ENCODE measurements at places on chromosomes 3 and 15.

DNA sequence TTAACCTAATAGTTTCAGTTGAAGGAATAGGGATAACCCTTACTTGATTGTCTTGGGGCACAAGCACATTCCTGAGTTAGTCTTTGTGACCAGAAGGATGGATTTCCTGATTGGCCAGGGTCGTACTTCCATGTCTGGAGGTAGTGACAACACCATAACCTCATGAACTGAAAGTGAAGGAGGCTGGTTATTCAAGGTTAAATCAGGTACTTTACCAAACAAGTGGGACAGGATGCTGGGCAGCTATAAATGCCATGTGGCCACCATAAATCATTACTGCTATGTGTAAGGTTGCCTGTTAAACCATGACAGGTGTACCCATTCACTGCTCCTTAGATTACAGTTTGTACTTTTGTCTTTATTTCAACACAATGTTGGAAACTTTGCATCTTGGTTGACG is 128.3 kb upstream of the SAMMSON start:
- no peak for DNase-seq

- no peak for DNase-seq
Measured at GRCh38 chr3:28078536-28078935, 162.9 kb upstream of the CMC1 start.

DNA sequence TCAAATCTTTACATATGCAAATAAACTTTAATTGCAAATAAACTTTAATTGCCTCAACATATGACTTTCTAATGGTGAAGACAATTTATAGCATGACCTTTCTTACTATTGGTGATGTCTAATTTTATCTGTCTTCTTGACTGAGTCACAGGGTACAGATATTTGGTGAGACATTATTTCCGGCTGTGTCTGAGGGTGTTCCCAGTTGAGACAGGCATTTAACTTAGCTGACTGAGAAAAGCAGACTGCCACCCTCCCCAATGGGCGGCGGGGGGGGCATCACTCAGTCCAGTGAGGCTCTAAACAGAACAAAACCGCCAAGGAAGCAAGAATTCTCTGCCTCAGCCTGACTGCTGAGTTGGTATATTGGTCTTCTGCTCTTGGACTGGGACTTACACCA is 160.0 kb downstream of the TBL1XR1 start:
- no peak for DNase-seq

GRCh38 chr3:24963762-24964625 is 464.1 kb upstream of the RARB start:
- no peak for DNase-seq

GRCh38 chr3:45210308-45211041 is 15.6 kb downstream of the TMEM158 start:
- DNase-seq, result peak; percentile 74

- DNase-seq, result peak; percentile 32
Measured at GRCh38 chr15:34239151-34239808, 14.5 kb downstream of the EMC4 start.

DNA sequence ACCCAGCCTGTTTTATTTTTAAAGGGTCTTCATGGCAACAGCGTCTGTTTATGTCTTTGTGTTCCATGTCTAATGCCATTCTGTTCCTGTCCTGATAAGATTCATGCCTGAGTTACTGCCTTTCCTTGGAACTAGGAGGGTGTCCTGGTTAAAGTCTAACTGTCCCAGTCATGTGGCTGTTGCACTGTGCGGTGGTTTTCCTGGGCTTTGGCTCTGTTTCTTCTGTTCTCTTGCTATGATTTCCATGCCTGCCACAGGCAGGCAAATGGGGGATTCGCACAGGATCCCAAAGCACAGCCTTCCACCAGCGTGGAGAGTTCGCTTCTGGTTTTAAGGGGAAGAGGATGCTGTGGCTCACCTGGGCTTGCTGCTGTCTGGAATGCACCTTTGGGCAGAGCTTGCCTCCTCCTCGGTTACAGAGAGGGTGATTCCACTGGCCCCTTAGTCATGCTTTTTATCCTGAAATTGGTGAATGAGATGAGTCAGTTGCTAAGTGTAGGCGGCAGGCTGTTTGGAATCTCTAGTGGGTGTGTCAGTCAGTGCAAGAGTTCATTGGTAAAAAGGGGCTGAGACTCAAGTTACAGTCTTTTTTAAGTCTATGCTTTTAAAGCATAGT is 86.8 kb downstream of the CCK start:
- no peak for DNase-seq

DNA sequence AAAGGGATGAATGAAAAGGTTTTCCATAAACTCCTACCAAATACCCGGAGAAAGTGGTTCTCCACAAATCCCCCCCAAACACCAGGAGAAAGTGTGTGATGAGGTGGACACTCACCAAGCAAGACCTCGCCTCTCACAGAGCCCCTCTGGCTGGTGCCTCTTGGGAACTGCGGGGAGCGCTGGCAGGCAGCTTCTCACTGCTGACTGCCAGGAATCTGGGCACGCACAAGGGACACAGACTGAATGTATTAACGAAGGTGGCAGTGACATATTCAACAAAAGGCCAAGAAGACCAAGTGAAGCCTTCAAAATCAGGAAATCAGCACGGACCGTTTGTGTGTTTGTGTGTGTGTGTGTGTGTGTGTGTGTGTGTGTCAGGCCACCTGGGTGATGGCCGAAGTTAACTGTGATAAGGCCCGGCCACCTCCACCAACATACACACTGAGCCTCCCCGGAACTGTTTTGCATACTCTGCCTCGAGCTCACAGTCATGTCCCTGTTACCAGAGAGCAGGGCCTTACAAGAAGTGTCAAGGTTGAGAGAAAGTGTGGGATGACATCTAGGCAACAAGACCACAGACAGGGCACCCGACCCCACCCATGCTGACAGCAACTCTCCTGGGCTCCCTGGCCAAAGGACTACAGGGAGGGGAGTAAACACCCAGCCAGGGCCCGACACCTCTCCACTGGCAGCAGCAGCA is 18.0 kb downstream of the ATP10A start:
- no peak for DNase-seq

- no peak for DNase-seq
Measured at GRCh38 chr3:61589856-61590255, 28.5 kb downstream of the PTPRG start.

DNA sequence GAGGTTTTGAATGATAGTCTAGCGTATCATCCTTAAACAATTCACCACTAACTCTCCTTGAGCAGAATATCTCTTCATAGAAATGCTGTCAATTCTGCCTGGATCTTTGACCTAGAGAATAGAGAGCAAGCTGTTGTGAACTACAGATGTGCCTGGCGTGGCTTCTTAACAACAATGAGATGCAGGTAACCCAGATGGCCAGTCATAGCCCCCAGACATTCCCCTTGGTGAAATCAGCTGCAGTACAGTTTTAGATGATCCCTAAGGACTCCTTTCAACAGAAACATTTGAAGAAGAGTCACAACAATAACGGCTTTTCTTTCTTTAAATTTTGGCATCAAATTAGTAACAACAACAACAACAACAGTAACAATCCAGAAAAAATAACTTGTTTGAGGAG is 1041.3 kb downstream of the ROBO1 start:
- DNase-seq, result no peak

- no peak for DNase-seq
Measured at GRCh38 chr3:183502237-183503181, 53.0 kb downstream of the KLHL6 start.

GRCh38 chr15:64476550-64476949 is 16.2 kb downstream of the ZNF609 start:
- DNase-seq, result peak; percentile 32

- no peak for DNase-seq
Measured at GRCh38 chr3:40768536-40768935, 243.8 kb downstream of the ZNF621 start.

- DNase-seq, result no peak
Measured at GRCh38 chr15:41901431-41901830, 7.6 kb upstream of the SPTBN5 start.

DNA sequence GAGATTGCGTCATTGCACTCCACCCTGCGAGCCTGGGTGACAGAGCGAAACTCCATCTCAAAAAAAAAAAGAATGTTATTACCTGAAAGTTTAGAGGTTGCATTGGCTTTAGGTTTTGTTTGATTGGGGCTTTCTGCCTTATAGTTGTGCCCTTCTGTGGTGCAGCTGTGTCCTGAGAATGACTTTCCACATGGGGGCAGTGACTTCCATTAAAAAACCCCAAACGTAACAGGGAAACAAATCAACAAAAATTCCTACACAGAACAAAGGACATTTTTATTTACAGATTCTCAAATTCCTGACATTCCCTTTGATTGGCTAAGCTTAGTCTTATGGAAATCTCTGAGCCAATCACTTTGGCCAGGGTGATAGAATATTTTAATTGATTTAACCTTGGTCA is 154.1 kb upstream of the GPR149 start:
- DNase-seq, result no peak

- no peak for DNase-seq
Measured at GRCh38 chr3:178170698-178171535, 365.3 kb upstream of the KCNMB2 start.

DNA sequence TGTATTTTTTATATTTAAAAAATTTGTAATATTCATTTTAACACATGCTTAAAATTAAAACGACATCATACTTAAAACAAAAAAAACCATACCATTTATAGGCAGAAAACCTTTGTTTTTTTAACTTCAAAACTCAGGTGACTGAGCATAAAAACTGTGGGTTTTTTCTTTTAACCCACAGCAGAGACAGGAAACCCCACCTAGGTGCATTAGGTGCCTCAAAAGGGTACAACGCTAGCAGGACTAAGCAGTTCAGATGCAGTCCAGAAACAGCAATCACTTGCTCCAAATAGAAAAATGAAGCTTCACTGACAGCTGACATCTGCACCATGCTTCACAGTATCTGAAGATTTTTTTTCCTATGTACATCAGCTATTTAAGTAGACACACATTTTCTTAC is 52.3 kb downstream of the GLB1 start:
- no peak for DNase-seq
